WERI-Rb-1 (cell line): ENCODE measurements at places on chromosomes 16 and 17.
A peak's percentile ranks its signal among the peaks of the same experiment; 100 is the strongest.

GRCh38 chr17:44384823-44385286 is 4.6 kb downstream of the ITGA2B start:
- no peak for DNase-seq

DNA sequence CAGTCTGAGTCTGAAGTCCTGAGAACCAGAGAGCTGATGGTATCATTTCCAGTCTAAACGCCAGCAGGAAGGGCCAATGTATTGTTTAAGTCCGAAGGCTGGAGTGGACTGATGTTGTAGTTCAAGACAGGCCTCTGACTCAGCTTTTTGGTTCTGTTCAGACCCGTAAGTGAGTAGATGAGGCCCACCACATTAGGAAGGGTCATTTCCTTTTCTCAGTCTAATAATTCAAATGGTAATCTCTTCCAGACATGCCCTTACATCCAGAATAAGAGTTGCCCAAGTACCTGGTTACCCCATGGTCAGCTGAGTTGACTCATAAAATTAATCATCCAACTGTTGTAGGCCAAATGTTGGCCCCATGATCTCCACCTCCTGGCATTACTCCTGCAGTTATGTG is 442.6 kb upstream of the HSBP1 start:
- no peak for DNase-seq

DNA sequence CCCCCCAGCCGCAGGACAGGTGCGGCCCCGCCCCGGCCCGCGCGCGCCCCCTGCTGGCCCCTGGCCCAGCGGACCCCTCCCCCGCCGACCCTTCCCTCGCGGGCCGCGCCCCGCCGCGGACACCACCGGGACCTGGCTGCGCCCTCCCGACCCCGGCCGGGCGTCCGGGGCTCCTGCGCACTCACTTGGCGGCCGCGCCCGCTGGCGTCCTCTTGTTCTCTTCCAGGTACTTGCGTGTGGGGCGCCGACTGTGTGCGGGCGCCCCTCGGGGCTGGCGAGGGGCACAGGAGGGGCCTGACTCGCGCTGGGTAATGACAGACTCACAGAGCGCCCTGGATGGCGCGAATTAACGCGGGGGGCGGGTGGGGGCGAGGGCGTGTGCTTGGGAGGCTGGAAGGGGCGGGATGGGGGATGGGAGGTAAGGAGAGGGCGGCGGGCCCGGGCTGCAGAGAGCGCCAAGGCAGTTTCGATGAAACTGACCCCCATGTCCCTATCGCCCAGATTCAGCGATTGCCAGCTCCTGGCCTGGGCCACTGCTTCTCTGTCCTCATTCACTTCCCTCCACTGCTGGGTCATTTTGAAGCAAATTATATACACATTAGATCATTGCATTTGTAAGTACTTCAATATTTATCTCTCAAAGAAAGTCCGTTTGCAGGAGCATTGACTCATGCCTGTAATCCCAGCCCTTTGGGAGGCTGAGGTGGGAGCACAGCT is 445 bp upstream of the DBNDD1 start:
- no peak for DNase-seq

- no peak for DNase-seq
These were observed 986 bp downstream of the CRISPLD2 start for GRCh38 chr16:84820771-84821170.

DNA sequence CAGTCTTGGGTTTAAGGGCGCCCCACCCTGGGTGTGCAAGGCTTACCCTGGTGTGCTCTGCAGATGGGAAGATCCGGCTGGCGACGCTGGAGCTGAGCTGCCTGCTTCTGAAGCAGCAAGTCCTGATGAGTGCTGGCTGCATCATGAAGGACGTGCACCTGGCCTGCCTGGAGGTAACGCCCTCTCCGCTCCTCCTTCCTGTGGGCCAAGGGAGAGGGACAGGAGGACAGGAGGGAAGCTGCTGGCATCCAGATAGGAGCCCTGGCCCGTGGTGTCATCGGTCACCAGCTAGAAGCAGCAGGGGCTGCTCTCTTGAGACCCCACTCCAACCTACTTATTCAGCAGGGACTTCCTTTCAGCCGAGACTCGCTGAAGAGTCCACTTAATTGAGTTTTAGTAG is 97.8 kb downstream of the CLEC16A start:
- DNase-seq = no peak

DNA sequence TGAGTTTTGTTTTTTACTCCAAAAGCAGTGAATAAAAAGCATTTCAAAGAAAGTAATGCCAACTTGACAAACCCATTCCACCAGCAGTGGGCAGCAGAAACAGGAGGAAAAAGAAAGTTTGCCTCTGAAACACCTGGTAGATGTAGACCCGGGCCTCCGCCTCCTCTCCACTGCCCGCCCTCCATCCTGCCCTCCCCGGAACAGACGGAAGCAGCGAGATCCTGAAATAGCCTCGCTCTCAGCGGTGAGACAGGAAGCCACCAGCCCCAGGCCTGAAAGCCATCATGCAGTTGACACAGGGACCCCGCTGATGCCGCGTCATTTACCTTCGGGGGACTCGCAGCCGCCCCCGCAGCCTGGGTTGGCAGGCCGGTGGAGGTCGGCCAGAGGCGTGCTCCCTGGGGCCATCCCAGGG is 67.8 kb downstream of the C16orf78 start:
- DNase-seq = no peak

DNA sequence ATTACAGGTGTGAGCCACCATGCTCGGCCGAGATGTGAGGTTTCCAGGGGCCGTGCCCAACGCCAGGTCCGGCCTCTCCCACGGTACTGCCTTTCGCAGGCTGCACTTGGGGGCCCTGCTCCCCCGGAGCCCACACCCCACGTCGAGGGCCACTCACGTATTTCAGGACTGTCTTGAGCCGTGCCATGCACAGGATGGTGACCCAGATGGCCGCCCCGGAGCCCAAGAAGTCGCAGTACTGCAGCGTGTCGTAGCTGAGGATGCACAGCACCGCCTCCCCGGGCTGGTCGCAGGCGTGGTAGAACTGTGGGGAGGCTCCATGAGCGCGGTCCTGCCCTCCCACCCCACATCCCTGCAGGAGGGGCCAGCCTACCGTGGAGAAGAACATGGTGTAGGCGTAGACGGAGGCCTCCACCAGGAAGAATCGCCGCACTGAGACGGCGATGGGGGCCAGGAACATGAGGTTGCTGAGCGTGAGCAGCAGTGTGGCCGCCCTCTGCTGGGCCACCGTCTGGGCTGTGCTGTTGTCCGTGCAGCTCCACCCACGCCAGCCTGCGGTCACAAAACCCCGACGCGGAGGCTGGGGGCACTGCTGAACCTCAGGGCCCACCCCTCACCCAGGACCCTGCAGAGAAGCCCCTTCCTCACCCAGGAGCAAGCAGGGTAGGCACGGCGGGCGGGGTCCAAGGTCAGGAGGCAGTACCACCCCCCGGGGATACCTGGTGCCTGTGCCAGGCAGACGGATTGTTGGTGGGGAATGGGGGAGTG is 3.7 kb upstream of the MRPL28 start:
- DNase-seq = no peak

- peak; percentile 9 for DNase-seq
These were observed 187.0 kb upstream of the CDH13 start for GRCh38 chr16:82439678-82440293.

DNA sequence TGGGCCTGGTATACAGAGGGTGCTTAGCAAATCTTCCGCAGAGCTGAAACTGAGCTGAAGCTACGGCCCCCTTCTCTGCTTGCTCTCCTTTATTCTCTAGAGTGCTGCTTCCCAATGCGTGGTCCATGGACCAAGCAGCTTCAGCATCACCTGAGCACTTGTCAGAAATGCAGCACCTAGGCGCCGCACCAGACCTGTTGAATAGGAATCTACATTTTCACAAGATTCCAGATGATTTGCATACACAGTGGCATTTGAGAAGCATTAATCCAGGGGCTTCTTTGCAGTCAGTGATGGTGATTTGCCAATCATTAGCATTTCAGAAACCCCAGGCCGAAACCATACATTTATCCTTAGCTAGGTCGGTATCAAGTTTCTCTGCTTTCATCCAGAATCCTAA is 204.2 kb downstream of the CDH13 start:
- DNase-seq = no peak

- DNase-seq = no peak
These were observed 210.0 kb downstream of the C16orf95 start for GRCh38 chr16:87107201-87107600.

DNA sequence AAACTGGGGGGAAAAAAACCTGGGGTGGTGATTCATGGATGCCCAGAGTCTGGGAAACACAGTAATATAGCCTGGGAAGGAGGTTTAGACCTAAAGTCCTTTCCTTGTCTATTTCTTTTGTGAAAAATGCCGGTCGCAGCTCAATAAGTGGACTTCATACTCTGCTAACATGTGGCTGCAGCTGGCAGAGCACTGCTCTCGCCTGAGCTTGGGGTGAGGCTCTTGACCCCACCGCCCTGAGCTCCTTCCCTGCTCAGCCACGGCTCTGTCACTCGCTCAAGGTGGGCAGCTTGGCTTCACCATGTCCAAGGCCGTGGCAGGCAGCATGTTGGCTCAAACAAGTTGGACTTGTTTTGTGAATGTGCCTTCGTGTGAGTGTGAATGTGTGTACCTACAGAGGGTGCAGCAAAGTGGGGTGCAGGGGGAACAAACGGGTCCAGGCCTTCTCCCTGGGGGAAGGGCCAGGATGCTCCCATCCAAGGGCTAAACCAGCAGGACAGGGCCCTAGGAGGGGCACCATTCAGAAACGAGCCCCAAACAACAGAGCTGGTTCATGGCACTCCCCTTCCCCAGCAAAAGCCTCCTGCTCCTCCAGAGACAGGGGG is 4.9 kb downstream of the FA2H start:
- DNase-seq = no peak

- DNase-seq = no peak
These were observed 18.7 kb downstream of the ATP6V0D1 start for GRCh38 chr16:67462279-67462655.

GRCh38 chr17:36153895-36154610 is 22.4 kb downstream of the TBC1D3B start:
- DNase-seq = no peak

GRCh38 chr17:3549610-3550162 is 7.9 kb downstream of the TRPV3 start:
- no peak for DNase-seq

GRCh38 chr17:76147211-76148014 is 6.4 kb upstream of the FOXJ1 start:
- DNase-seq = no peak

- no peak for DNase-seq
These were observed 200.0 kb upstream of the CDH5 start for GRCh38 chr16:66166490-66166889.

DNA sequence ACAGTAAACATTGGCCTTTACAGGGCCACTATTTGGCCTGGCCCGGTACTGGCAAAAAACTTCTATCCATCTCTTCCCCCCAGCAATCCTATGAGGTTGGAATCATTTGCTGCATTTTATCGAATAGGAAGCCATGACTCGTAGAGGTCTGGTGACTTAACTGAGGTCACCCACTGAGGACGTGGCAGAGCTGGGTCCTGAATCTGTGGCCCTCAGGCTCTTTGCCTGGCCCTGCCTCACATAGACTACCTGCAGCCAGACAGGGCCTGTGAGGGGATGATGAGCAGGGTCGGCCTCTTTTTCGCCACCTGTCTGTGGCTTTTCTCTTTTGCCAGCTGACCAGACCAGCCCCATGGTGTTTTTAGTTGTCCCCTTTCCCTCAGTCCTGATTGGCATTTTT is 1.9 kb downstream of the PPP4C start:
- DNase-seq = no peak

- no peak for DNase-seq
These were observed 8.6 kb downstream of the ZNRF1 start for GRCh38 chr16:75007443-75007842.

DNA sequence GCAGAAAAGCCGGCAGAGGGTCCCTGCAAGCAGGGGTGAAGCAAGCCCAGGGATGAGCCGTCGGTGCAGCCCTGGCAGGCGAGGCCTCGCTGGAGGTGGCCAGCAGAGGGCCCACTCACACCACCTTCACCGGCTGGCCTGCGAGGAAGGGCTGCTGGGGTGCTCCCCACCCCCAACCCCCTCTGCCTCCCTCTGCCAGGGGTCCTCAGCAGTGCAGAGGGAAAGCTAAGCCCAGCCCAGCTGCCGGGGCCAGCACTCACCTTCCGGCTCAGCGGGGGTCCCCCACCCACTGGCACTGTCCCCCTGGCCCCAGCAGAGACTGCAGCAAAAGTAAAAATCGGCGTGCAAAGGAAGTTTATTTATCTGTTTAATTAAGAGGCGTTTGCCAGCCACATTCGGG is 113.4 kb downstream of the ENGASE start:
- DNase-seq = peak; percentile 92

DNA sequence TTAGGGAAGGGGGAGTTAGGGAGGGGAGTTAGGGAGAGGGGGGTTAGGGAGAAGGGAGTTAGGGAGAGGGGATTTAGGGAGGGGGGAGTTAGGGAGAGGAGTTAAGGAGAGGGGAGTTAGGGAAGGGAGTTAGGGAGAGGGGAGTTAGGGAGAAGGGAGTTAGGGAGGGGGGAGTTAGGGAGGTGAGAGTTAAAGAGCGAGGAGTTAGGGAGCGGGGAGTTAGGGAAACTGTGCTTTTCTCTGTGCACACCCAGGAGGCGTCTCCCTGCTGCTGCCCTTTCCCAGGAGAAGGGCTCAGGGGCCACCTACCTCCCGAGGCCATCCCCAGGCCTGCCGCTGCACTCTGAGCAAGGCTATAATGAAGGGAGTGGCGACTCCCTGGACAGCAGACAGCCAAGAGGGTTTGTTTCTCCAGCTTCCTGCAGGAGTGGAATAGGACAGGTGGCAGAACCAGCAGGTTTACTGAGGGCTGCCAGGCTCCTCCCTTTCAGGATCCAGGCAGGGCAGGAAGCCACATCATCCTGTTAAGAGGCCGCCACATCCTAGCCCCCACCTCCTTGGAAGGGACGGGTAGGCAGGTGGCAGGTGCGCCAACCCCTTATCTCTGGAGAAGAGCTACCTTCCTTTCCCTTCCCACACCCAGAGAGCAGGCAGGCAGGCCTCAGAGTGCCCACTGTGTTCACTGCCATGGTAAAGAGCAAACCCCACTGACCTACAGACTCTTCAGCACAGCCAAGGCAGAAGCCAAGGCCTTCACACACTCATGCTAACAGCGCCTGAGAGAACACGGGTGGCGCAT is 4.3 kb downstream of the CANT1 start:
- peak; percentile 43 for DNase-seq

GRCh38 chr17:77475016-77475976 is 334.5 kb downstream of the SEC14L1 start:
- no peak for DNase-seq

GRCh38 chr16:19147627-19148026 is 20.4 kb upstream of the SYT17 start:
- DNase-seq = no peak

GRCh38 chr16:62620275-62620674 is 584.0 kb upstream of the CDH8 start:
- DNase-seq = no peak

- DNase-seq = no peak
These were observed 9.3 kb downstream of the CTRB2 start for GRCh38 chr16:75197522-75198134.

DNA sequence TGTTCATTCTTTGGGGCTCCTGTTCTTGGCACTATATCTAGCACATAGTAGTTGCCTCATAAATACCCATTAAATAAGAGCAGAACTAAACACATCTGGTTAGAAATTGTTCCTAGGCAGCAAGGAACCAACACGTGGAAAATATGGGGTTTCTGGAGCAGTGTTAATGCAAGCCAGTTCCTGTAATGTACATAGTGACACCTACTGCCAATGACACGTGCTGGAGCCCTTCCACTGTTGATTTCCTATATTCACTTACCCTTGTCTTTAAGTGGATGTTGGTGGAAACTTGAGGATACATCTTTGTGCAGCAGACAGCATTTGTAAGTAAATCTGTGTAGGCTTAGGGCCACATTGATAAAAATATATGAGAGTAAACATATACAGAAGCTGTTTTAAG is 1.6 kb upstream of the IRF8 start:
- no peak for DNase-seq

GRCh38 chr16:21097151-21097550 is 53.5 kb downstream of the DNAH3 start:
- no peak for DNase-seq

- peak; percentile 60 for DNase-seq
These were observed 19.6 kb upstream of the CEP20 start for GRCh38 chr16:15907863-15908478.
